ENCODE measurements at places on chromosomes 2 and 18.

- no peak for DNase-seq
Measured at GRCh38 chr2:217049422-217049821, 189.6 kb upstream of the TNP1 start.

DNA sequence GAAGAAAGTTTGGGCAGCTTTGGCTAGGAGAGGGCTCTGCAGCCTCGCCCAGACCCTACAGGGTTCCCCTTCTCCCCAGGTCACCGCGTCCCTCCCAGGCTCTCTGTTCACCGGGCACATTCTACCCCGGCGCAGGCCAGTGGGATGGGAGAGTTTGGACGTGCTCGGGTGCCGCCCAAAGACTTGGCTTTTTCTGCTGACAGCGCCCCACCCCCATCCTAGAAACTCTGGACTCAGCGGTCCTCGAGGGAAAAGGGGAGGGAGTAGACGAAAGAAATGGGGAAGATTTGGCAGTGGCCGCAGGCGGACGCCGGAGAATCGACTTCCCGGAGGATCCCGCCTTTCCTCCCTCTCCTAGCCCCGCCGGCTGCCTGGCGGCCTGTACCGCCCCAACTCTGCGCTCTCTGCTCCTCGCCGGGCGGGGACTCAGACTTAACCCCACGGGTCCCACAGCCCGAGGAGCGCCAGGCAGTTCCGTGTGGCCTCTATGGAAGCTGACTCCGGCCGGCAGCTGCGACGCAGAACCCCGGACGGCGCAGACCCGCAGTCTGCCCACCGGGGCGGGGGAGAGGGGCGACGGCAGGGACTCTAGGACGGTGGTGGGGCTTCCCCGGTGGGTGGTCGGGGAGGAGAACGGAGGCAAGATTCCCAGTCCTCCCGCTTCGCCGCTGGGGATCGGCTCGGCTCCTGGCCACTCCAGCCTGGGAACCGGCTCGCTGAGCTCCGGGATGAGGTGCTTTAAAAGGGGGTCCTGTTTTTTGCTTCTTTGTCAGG is 863 bp upstream of the SIX2 start:
- no peak for DNase-seq

DNA sequence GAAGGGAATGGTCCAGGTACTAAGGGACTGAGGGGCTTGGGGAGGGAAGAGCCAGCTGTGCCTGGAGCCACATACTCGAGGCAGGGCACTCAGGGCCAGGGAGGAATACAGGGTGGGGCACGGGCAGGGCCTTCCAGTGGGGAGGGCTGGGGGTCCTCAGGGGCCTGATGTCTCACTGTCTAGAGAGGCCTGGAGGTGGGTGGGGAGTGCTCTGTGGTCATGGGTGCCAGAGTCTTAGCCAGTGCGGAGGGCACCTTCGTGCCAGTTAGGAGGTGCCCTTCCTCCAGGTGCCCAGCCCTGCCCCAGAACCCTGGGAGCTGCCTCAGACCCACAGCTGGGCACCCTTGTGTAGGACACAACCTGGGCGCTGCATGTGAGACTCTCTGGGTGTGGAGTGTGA is 81.2 kb downstream of the SMAD7 start:
- DNase-seq: no peak

DNA sequence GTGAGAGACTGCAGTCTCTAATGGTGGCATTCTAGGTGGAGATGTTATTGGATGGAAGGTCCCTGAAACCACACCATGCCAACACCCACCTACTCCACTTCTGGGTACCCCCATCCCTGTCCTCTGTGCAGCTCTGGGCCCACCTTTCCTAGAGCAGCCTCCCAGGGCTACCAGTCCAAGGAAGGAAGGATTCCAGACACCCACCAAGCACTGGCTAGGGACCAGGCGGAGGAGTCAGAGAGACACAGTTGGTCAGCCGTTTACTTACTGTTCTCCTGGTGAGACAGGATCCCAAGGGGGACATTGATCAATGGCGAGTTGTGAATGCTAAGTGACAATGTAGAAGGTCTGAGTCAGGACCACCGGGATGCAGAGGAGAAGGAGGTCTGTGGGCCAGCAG is 151.6 kb downstream of the TTC32 start:
- DNase-seq: no peak

- DNase-seq: no peak
Measured at GRCh38 chr18:56541793-56542192, 96.6 kb downstream of the TXNL1 start.

GRCh38 chr2:237154082-237154638 is 68.5 kb downstream of the COPS8 start:
- peak; percentile 78 for DNase-seq

- no peak for DNase-seq
Measured at GRCh38 chr2:218228366-218229090, 11.5 kb downstream of the ARPC2 start.

DNA sequence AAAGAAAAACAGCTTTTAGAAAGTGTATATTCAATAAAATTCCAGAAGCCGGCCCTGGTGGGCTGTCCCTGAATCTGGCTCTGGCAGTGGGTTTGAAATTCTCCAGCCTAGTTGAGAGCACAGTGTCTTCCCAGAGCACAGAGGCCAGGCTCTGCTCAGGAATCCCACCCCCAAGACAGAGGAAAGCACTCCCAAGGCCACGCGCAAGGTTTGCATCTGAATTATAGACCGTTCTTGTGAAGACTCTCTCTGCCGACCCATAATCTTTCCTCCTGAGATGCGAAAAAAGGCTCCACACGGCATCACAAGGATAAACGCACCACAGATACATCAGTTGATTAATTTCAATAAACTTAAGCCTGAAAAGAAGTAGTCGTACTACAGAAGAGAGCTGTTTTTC is 342.2 kb downstream of the CMPK2 start:
- no peak for DNase-seq

DNA sequence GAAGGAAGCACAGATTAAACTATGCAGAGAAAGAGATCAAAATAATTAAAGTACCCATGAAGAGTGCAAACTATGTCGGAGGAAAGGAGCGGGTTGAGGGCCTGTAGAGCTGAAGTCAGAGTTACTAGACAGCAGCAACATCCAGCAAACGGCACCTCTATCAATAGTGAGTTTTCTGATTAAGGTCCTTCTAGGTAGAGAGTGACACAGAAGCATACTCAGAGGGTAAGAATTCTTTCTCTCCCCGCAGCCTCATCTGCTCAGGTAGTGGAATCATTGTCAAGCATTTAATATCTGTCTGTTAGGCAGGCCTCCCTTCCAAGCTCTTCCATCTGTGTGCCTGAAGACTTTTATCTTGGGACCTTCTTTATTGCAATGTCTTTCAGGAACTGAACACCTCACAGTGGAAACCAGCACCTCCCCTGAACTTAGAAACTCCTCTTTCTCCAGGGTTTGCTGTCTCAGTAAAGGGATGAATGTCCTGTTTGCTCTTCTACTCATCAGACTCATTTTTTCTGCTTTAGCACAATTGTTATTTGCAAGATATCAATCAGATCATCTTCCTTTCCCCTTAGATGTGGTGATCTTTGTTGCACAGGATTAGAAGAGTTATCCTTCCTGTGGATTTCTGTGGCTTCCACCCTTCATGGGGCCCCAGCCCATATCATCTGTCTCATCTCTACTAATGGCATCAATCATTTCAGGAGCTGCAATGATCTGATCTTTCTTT is 28.8 kb downstream of the SP140 start:
- DNase-seq: peak; percentile 73

- no peak for DNase-seq
Measured at GRCh38 chr2:86293612-86294011, 43.8 kb downstream of the REEP1 start.

DNA sequence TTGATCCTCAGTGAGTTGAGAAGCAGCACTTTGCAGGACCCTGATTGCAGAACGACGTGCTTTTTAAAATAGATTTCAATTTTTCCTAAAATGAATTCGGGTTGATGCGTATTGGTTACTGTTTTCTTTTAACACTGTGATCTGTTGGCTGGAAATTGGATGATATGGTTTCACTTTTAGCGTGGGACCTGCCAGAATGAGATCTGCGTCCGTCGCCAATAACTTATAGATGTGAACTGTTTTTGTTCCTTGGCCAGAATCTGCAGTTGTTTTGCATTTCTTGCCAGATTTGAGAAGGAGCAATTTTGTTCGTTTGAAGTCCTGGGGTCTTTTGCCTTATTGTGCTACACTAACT is 703 bp downstream of the UGGT1 start:
- DNase-seq: peak; percentile 25

- no peak for DNase-seq
Measured at GRCh38 chr2:225317186-225317585, 82.3 kb upstream of the NYAP2 start.

GRCh38 chr2:225457482-225457881 is 58.0 kb downstream of the NYAP2 start:
- DNase-seq: no peak

GRCh38 chr2:147076634-147077033 is 768.2 kb upstream of the ACVR2A start:
- DNase-seq: no peak

- no peak for DNase-seq
Measured at GRCh38 chr2:214139630-214140284, 271.1 kb upstream of the VWC2L start.

GRCh38 chr2:42216694-42217093 is 47.5 kb downstream of the EML4 start:
- DNase-seq: no peak

- peak; percentile 84 for DNase-seq
Measured at GRCh38 chr2:43611987-43612894, 16.4 kb upstream of the THADA start.

GRCh38 chr2:132448771-132449170 is 32.2 kb downstream of the GPR39 start:
- peak; percentile 4 for DNase-seq

DNA sequence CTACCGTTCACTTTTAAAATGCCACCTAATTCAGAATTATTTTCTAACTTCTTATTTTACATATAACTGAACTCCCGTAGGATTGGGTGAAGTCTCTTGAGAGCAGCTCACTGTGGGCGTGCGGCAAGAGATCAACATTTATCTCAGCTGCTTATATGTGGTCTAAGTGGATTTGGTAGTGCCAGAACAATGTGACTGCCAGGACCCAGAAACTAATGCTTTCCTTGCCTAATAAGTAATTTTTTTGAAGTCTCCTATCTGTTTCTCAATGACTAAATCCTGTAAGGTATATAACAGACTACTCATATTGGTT is 11.2 kb upstream of the NFE2L2 start:
- no peak for DNase-seq

DNA sequence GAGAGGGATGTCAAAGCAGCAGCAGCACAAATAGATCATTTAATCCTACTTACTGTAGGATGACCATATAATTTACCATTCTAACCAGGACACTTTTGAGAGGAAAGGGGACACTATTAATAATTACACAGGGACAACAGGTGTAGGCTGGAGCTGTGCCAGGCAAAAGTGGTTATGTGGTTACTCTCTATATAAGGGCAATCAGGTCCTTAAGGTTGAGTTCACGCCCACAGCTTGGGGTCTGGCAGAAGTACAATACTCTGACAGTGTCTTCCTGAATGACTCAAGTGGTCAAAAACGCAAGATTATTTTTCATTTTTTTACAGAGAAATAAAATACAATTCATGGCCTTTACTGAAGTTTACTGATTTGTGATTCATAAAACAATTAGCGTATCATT is 2.8 kb downstream of the PREPL start:
- peak; percentile 59 for DNase-seq

DNA sequence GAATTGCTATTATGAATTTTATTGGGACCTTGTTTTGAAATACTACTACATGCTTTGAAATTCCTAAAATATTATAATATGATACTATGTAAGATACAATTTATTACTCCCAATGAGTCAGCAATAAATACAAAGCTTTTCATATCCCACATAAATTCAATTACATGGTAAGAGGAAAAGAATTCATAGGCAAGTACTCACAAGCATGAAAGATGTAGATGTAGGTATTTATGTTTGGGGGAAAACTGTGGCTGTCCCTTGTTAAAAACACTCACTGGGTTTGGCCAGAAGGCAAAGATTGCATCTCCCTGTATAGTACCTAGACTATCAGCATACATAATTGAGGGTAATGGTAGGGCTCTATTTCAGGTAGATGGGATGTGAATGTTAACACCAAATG is 90.4 kb downstream of the MBD2 start:
- no peak for DNase-seq

DNA sequence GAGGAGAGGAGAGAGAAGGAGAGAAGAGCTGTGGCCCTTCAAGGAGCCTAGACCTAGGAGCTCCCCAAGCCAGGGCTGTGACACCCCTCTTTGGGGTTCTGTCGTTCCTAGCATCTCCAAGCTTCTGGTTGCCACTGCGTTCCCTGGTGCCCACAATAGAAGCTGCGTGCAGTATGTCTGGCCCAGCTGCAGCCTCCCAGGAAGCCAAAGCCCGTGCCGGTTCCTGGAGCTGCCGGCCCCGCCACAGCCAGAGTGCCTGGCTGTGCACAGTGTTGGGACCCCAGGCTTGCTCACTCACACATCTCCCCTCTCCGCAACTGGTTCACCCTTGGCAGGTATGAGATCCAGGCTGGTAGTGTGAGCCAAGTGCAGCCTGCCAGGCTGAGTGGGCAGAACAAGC is 367.7 kb upstream of the MC4R start:
- no peak for DNase-seq

DNA sequence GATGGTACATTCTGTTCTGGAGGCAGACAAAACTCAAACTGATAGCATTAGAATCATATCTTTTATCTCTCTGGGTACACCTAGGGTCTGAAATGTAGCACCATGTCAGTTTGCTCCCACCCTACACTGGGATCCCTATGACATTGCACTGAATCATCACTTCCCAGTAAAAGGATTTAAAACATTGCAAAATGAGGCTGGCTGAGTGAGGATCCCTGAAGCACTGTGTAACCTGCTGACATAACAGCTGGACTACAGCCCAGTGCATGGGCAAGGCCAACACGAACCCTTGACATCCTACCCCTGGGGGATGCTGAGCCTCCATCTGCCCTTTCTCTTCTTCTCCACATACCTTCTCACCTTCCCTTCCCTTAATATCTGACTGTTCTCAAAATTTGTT is 253.2 kb downstream of the TTC32 start:
- DNase-seq: no peak

DNA sequence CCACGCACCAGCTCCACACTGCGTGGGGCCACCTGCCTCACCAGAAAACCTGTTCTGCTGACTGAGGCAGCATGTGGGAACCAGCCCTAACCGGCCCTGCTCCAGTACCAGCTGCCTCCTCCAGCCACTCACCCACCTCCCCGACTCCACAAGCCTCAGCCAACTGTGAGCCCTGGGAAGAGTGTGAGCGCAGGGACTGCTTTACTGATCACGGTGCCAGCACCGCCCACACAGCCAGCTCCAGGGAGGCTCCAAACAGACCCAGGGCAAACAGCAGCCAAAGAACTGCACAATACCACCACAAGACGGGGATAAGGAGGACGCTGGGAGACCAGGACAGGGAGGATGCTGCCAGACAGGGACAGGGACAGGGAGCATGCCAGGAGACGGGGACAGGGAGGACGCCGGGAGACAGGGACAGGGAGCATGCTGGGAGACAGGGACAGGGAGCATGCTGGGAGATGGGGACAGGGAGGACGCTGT is 28.4 kb downstream of the EIPR1 start:
- DNase-seq: no peak

GRCh38 chr18:11901826-11902438 is 6.2 kb downstream of the MPPE1 start:
- DNase-seq: no peak

GRCh38 chr2:128392207-128392606 is 73.5 kb upstream of the HS6ST1 start:
- DNase-seq: no peak

All from activated CD4-positive, alpha-beta T cell treated with anti-CD3 and anti-CD28 coated beads for 36 hours (primary cell).